ENCODE measurements at places on chromosomes 7 and 10. TPM values are rescaled to one million over a fixed set of nuclear protein-coding genes. Genes with fewer than 3 reads are reported as not detected.

NSUN6 gene
- 9.6 TPM for total RNA-seq

FAM131B gene
- 1.2 TPM for total RNA-seq

TMEM236 gene
- 0.11 TPM for total RNA-seq

MNX1 gene
- not detected for total RNA-seq

IFIT1B gene
- not detected for total RNA-seq

EPHA1 gene
- under 0.01 TPM for total RNA-seq

TSPAN12 gene
- total RNA-seq, result 34.0 TPM

- no peak for DNase-seq
Observed at GRCh38 chr7:94182721-94183120, 178.6 kb upstream of the BET1 start.

DNA sequence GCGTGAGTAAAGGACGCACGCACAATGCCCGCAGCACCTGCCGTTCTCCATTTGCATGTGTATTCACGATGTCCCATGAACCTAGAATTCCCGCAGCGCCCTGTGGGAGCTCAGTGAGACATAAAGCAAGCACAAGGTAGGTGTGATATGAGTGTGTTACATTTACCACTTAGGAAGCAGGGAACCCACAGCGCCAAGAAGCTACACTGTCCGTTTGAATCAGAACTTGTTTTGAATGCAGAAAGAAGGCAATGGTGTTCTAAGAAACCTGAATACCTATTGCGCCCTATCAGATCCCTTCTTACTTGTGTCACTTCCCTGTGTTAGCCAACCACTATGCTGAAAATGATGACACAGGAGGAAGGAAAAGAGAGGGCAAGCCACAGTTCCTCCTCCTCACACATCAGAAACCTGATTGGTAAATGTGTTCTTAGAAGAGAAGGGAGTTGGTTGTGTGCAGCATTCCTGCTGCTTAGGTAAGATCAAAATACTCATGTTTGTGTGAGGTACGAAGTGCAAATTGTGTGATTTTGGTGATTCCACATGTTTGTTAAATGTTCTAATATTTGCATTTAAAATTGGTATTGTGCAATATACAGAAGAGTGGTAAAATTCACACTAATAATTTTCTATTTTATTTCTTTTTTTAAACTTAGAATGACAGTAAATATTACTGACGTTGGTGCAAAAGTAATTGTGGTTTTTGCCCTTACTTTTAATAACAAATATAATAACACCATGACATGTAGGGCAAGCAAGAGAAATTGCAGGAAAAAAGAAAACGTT is 185.4 kb downstream of the SEC23IP start:
- DNase-seq, result no peak

- DNase-seq, result no peak
Observed at GRCh38 chr10:80512031-80512526, 25.6 kb upstream of the SH2D4B start.

GRCh38 chr10:111338035-111338434 is 261.2 kb downstream of the ADRA2A start:
- DNase-seq, result no peak

DNA sequence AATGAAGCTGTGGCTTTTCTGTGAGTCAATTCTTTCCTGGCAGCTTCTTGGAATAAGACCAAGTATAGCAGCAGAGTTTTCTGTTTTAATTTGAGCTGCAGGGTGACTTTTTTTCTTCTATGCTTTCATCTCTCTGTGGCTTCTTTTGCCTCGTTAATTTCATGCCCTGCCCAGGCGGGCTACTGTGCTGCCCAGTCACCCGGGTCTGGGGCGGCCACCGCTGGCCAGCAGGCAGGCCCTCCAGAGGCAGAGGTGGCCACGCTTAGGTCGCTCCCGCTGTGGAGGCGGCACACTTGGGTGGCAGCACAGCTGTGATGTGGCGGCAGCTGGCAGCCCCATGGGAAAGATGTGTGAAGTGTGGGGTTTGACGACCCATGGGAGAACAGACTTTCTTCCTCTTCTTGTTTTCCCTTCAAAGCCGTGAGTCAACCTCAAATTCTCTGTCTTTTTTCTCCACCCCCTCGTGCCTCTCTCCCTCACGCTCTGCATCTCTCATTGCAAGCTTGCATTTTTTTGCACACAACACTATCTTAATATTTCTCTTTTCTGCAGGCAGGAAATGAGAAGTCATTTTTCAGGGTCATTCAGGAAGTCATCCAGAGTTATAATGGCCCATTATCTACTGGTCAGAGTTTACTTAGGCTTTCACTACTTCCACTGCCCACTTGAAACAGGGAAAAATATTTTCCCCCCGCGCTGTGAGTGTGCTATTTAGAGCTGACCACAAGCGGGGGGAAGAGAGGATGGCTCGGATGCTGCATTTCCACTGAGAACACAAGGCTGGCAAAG is 67.8 kb downstream of the EGFR start:
- no peak for DNase-seq

- no peak for DNase-seq
Observed at GRCh38 chr10:53063805-53064204, 291.2 kb upstream of the MBL2 start.

- DNase-seq, result no peak
Observed at GRCh38 chr7:103698064-103698463, 252.1 kb upstream of the SLC26A5 start.

- DNase-seq, result no peak
Observed at GRCh38 chr7:3158341-3158760, 114.7 kb upstream of the CARD11 start.

DNA sequence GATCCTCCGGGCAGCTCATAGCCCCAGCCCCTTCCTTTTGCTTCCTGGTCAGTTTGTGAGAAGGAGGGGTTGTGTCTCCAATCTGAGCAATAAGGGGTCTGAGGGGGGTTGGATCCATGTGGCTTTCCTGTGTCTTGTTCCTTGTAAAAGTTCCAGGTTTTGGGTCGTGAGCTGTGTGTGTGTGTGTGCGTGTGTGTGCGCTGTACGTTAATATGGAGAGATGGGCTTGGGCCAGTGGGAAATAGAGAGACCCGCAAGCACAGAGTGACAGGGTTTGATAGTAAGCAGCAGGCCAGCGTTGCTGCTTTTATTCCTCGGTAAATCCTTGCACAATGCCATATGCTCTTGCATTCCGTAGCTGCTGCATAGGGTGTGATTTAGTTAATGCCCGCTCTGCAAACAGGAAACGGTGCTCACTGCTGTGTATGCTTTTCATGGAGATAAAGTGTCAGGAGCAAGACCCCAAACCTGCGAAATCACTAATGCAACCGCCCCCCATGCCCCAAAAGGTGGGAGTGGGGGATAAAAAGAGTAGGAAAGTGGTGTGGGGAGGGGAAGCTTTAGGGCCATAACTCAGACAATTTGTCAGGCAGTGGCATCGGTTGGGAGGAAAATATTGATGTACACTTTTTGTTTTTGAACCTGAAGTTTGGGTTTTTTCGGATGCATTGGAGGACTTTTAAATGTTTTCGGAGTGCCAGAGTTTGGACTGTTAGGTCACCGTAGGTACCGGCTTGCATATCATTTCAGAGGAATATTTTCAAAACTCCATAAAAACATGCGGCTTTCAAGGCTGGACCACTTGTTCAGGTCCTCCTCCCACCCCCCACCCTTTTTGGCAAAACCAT is 108.7 kb downstream of the TCF7L2 start:
- no peak for DNase-seq

Data from pulmonary artery endothelial cell (primary cell).